ENCODE measurements at places on chromosomes 16 and 17.

DNA sequence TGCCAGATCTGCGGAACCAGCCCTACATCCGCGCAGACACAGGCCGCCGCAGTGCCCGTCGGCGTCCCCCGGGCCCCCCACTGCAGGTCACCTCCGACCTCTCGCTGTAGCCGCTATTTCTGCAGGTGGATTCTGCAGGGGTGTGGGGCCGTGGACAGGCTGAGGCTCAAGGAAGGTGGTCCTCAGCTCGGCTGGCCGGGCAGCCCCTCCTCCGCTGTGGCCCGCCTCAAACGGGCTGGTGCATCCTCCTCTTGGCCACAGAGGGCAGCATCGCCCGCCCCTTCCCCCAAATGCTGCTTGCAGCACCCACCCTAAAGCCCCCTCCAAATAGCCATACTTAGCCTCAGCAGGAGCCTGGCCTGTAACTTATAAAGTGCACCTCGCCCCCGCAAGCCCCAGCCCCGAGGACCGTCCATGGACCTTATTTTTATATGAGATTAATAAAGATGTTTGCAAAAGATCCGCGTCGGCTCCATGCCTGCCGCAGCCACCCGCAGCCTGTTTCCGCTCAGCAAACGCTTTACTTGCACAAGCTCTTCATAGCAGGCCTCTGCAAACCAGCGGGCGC is 14.9 kb downstream of the SPATA32 start:
- no peak for DNase-seq

DNA sequence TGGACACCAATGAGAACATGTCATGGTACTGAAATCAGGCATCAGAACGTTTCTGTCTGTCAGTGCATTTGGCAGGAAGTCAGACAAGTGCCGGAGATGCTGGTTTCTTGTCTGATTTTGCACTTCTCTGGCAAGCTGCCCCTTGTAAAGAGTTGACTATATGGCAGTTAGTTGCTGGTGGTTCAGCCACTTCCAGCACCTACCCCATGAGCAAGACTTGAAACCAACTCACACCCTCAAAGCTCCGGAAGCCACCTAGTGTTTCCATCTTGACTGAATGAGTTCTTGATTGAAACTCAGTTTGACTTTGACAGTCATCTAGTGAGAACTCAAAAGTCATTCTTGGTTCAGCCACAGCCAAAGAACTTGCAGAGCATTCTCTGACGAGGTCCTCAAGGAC is 225.1 kb downstream of the SPECC1 start:
- DNase-seq: peak; percentile 6

- no peak for DNase-seq
Measured at GRCh38 chr17:76805319-76805718, 62.9 kb upstream of the MGAT5B start.

- DNase-seq: no peak
Measured at GRCh38 chr17:60959696-60960095, 282.0 kb downstream of the BCAS3 start.

DNA sequence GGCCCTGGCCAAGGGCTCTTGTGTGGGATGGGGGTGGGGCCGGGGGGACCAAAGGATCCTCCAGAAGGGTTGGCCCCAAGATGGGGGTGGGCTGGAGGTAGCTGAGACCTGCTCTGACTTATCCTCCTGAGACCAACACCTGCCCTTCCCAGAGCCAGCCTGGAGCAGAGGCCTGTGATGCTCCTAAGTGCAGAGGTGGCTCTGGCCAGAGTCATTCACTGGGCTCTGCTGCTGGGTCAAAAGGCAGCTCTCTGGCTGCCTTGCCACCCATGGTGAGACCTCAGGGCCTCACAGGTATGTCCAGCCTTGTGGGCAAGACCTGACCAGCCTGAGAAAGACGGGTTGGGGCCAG is 393 bp downstream of the SERPINF2 start:
- DNase-seq: no peak

- DNase-seq: no peak
Measured at GRCh38 chr16:14202095-14202494, 131.0 kb downstream of the MRTFB start.

DNA sequence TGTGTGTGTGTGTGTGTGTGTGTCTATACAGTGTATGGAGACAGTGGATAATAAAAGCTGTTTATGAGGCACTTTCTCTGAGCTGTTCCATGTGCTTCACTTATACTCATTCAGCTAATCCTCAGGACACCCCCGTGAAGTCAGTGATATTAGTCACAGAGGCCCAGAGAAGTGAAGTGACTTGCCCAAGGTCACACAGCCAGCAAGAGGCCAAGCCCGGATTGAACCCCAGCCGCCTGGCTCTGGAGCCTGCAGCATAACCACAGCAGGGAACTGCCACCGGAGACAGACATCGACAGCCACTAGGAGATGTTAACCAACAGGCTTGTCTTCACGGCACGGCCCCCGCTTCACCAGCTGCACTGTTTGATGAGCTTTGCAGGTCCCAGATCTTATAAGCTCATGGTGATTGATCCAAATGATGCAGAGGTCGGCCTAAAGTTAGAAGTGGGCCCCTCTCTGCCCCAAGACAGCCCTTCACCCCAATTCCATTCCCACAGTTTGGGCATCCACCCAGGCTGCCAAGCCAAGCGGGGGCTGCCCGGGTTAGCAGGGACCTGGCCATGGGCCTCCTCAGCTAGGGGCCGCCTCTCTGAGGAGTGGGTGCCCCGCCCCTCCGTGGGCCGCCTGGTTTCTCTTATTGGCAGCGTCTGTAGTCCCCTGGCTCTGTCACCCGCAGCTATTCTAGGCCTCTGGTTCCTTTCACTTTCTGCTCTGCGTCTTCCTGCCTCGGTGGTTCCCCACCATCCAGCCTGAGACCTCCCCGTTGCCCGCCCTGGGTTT is 30.9 kb downstream of the SOCS1 start:
- DNase-seq: peak; percentile 43

All from stimulated activated CD8-positive, alpha-beta memory T cell treated with anti-CD3 and anti-CD28 coated beads, Interleukin-15, amount 100 ng/mL, for 1 hour (primary cell).